Activated naive CD4-positive, alpha-beta T cell treated with anti-CD3 and anti-CD28 coated beads, Interleukin-2, amount 50 U/mL, for 16 hours (primary cell): ENCODE measurements at places on chromosomes 16 and 17.

GRCh38 chr17:50864747-50865059 is 1.5 kb downstream of the TOB1 start:
- no peak for DNase-seq

DNA sequence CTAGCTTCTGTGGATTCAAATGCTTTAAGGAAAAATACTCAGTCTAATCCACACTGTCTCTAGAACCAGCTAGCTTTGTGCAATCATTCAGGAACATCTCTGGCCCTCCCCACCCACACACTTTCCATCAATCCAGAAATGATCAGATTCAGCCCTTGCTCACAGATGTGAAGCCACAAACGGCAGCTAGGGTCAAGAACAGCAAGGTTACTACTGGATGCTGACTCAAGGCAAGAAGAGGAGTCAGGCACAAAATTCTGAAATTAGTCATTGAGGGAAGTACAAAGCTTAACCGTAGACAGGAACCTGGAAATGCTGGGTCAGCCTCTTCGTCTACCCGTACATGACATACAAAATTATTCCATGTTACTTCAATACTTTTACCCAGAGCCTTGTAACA is 174.6 kb downstream of the CDH13 start:
- no peak for DNase-seq

DNA sequence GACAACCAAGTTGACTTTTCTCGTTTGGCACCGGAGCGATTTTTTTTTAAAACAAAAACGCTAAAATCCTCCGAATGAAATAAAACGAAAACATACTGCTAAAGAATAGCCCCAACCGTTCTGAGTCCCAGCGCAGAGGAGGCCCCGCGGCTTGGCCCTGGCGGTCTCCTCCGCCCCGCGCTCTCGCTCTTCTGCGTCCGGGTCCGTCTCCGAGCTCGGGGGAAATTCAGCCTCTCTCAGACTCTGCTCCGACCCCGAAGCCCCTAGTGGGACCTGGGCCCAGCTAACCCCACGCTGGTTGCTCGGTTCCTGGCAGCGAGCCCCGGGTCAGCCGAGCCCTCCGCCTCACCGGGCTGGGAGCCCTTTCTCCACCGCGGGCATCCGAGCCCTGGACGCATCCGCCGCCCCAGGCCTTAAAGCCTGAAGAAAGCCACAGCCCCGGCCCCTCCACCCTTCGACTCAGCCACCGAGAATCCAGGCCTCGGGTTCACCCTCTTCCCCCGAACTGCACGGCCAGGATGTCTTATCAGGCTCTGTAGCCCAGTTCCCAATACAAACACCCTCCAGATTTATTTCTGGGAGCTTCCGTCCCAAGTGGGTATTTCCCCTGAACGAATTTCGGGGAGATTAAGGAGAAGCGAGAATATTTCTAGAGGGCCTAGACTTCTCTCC is 1.2 kb downstream of the TBX2 start:
- DNase-seq: no peak

DNA sequence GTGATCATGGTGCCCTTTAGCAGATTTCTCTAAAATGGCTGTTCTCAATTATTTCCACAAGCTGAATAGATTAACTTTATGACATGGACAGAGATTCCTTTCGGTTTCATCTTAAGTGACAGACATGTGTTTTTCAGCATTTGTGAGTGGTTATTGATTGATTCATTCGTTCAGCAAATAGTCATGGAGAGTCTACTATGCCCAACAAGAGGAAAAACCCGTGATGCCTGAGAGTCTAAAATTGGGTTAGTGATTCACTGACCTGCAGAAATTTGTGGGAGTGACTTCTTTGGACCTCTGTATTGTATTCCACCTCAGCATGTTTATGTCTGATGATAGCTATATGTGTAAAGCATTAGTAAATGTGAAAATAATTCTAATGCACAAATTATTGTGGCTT is 28.0 kb upstream of the DUSP14 start:
- DNase-seq: no peak

DNA sequence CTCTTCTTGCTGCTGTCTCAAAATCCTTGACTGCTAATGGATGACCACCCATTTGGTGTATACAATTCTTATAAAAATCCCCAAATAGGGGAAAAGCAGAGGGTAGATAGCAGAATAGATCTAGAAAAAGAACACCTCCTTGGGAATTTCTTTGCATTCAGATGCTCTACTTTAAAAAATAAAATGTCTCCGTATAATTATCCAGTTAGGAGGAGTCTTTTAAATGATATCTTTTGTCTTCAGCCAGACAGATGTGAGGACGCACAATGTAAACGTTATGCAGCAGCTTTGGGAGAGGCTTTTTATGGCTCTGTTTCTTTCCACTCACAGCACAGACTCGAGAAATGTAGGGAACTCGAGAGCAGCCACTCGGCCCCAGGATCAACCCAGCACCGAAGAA is 300.2 kb downstream of the IRF8 start:
- DNase-seq: no peak

- DNase-seq: peak; percentile 28
Measured at GRCh38 chr16:27748868-27749546, 199.1 kb downstream of the KATNIP start.

DNA sequence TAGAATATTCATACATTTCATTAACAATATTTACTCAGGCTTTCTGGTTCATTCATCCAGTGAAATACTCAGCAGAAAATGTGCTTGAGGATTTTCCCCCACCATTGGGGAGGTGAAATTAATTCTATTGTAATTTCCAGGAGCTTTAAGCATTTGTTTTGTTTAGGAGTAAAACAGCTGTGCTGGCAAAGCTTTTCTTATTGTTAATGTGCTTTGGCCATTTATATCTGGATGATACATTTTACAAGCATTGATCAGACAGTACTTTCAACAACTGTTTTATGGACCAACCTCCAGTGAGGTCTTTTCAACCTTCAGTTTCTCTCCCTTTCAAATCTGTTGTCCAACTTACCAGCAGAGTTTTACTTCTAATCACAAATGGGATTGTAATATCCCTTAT is 672.4 kb downstream of the CDH11 start:
- no peak for DNase-seq

GRCh38 chr17:39132192-39132610 is 19.2 kb downstream of the PLXDC1 start:
- no peak for DNase-seq

DNA sequence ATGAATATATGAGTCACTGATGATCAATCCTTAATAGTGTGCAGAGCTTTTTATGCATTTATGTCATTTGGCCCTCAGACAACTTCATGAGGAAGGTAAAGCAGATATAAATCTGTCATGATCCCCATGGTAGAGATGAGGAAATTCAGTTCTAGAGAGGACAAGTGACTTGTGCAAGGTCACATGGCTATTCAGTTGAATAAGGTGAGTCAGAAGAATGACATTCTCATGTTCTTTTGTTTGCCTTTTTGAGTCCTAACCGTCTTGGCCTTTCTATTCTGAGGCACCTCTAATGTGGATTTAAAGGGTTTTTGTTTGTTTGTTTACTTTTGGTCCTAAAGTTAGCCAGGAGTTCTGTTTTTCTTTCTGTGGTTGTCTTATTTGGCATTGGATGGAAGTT is 116.2 kb upstream of the ELAC2 start:
- no peak for DNase-seq

DNA sequence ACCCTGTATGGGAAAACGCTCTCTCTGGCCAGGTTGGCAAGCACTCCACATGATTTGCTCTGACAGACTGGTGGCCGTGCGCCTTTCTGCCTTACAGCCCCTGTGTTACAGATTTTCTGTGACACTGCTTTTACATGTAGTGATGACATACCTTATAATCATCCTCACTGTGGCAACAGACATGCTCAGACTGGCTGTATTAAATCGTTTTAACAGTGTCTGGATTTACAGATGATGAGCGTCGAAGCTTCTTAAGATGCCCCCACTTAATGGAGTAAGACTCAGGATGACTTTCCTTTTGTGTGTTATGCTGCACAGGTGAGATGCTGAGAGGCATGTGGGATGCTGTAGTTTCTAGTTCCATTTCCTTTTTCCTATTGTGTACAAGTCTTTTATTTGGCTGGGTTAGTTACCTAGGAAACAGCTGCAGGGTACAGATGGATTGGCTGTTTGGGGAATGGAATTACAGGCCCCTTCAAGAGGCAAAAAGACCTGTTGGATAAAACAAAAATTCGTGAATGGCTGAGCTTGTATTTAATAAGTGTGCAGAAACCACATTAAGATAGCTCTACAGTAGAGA is 20.9 kb upstream of the VWA3A start:
- DNase-seq: no peak

DNA sequence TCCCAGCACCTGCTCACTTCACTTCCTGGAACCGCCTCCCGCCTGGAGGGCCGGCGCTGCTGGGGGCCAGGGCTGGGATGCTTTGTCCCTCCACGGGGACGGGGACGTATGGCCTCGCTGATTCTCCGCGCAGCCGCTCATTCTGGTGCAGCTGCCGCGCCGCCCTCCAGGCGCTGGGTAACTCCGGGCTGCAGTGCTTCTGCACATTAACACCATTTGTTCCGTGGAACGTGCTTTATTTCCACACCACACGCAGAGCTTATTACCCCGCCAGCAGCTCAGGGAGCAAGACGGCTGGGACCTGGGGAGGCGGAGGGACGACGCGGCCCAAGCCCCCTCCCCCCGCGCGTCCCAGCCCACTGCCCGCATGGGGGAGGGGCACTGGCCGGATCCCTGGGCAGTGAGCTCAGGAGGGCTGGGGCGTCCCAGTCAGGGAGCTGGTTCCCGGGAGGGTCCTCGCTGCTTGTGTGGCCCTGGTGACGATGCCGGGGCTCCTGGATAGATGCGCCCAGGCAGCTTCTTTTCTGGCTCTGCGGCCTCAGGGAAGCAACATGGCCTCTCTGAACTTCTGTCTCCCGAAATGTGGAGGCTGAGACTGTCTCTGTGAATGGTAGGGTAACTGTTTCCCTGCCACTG is 45.4 kb upstream of the ACSF3 start:
- DNase-seq: no peak

DNA sequence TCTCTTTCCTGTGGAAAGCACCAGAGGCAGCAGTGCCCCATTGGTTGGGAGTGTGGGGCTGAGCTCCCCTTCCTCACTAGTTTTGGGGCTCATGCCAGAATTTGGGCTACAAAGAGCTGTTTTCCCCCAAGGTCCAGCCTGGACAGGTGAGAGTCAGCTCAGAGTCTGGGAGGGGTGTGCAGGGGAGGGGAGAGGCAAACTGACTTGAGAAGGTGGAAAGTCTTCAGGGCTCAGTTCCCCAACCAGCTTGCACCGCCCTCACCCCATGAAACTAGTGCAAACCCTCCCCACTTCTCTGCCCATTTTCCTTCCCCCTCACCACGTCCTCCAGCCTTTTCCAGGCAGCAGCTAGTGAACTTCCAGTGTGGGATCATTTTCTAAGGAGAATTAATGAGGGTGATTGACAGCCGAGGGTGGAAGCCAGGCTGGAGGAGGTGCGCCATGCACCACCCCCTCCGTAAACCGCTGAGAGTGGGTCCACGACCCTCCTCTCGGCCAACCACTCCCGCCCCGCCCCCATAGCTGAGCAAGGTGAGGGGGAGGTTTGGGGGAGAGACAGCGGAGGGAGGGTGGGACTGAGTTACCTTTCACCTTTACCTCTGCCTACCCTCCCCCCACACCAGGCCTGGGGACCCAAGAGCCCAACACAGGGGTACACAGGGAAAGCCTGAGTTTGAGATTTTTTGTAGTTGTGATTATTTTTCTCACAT is 6.2 kb upstream of the DLX4 start:
- DNase-seq: no peak

- no peak for DNase-seq
Measured at GRCh38 chr17:28471531-28472342, 1.7 kb upstream of the SLC13A2 start.

DNA sequence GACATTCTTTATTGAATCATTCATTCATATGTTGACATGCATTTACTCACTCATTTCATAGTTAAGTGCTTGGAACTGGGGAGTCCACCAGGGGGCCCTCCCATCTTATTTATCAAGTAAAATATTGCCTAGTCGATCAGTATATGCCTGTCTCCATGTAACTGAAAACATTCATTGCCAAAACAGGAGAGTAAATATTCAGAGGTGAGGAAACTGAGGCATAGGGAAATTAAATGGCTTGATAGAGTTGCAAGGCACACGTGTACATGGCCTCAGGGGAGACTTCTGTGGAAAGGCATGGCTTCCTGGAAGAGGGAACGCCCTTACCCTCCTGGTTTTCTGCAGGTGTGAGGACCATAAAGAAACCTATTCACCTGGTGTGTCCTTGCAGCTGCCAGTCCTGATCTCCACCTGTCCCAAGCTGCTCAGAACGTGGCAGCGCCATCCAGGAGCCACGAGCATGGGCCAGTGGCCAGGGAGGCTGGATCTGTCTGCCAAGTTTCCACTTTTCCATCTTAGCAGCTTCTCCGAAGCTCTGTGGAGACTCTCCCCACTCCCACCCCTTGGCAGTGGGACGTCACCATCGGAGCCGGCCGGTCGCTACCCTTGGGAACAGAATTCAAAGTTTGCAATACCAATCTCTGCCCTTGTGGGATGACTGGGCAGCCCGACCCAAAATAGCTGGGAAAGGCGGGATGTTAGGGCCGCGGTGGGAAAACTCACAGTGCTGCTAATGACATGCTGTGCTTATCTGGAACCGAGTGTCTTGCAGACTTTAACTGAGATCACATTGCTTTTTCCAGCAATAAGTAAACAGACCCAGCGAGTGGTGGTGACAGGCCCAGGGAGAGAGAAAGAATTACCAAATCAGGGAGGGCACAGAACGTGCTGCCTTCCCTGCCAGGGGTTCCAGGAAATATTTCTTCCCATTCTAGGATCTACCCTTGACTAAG is 4.1 kb upstream of the C1QTNF1 start:
- peak; percentile 57 for DNase-seq

- DNase-seq: no peak
Measured at GRCh38 chr16:50300942-50301625, 34.7 kb downstream of the ADCY7 start.

GRCh38 chr17:4220655-4221054 is 43.1 kb downstream of the ANKFY1 start:
- DNase-seq: no peak

- no peak for DNase-seq
Measured at GRCh38 chr17:74467221-74467951, 952 bp downstream of the CD300A start.

- DNase-seq: peak; percentile 32
Measured at GRCh38 chr16:46822270-46822669, 8.7 kb downstream of the C16orf87 start.

GRCh38 chr16:48608452-48608851 is 1.5 kb downstream of the N4BP1 start:
- DNase-seq: no peak
